ENCODE measurements at places on chromosomes 11 and 22.

DNA sequence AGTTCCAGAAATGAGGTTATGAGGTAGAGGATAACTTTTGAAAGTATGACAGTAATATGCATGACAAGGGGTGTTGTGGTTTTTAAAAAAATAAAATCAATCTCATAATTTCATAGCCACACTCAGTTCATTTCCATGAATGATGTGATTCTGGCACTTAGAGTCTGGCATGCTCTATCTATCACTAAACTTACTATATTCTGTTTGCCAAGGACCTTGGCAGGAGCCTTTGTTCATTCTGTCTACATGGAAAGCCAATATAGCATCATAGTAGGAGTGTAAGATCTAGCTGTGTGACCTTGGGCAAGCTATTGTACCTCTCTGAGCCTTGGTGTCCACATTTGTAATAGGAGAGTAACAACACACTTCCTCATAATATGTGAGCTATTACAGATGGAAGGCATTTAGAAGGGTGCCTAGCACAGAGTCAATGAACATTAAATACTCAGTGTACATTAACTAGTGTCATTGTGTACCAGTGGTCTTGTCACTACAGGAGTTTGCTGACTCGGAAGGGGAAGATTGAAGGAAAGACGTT, 507.6 kb downstream of the SOX6 start:
- no peak for DNase-seq

- no peak for DNase-seq
Observed at GRCh38 chr22:30347255-30347892, 9.3 kb downstream of the SF3A1 start.

- DNase-seq: no peak
Observed at GRCh38 chr22:21681566-21682370, 16.0 kb downstream of the PPIL2 start.

DNA sequence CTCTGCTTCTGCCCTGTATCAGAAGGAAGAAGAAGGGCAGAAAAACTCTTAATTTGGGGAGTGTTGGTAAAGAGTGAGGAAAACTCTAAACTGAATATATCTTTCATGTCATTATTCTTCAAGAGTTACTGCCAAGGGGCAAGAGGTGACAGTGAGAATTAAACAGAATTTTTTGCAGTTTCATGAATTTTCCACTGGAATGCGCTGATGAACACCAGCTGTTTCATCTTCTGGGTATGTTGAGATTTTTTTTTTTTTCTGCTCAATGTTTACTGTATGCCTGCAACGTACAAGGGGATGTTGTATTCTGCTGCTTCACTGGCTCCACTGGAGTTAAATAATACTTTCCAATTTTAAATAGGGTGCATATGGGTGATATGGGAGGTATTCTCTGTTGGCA, 117.8 kb downstream of the FAM76B start:
- no peak for DNase-seq

DNA sequence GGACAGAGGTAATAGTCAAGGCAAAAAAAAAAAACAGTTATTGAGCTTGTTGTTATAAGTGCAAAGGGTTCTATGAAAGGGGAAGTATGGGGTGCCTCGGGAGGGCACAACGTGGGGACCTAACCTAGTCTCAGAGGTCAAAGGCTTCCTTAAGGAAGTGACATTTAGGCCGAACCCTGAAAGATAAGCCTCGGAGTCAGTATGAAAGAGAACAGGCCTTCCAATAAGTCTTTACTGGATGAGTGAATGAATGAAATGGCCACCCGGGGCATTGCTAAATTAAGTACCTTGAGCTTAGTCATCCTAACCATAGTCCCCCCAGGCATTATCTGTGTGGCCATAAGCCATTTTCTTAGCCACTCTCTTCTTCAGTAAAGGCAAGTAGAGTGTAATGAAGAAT, 19.7 kb downstream of the FLI1 start:
- DNase-seq: no peak

GRCh38 chr11:5367448-5368074, 16.1 kb upstream of the OR51M1 start:
- no peak for DNase-seq

- DNase-seq: peak; percentile 91
Observed at GRCh38 chr11:35968386-35969088, 24.7 kb downstream of the LDLRAD3 start.

DNA sequence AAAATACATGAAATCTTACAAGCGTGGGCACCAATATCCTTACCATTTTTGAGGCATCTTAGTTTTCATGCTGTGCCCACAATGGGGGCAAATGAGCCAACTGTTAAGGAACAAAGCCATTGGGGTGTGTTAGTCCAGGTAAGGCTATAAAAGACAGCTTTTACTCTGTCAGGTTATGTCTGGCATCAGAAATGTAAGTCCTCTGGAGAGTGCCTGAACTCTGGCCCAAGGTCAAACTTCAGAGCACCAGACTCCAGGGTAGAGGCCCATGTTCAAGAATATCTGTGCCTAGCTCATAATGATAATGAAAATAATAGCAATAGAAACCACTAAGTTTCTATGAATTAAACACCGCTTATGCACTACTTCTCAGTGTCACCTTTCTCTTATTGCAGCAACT, 105.5 kb downstream of the CSNK2A3 start:
- no peak for DNase-seq

GRCh38 chr11:119942583-119943297, 195.2 kb downstream of the TRIM29 start:
- DNase-seq: no peak

DNA sequence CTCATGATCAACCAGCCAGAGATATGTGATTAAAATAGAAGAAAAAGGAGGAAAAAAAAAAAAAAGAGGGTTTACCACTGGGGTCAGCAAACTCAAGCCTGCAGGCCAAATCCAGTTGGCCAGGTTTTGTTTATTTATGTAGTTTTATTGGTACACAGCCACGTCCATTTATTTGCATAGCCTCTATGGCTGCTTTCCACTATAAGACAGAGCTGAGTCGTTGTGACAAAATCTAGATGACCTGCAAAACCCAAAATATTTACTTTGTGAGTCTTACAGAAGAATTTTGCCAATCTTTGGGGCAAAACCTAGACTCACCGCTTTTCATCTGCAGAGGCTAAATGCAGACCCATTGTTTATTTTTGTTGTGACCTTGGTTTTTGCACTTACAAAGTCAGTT, 87.1 kb downstream of the TENM4 start:
- DNase-seq: no peak

- DNase-seq: peak; percentile 97
Observed at GRCh38 chr11:73982990-73983740, 522 bp upstream of the UCP2 start.

- DNase-seq: no peak
Observed at GRCh38 chr11:63556404-63557013, 6.7 kb downstream of the PLAAT2 start.

GRCh38 chr22:30324014-30324730, 2.6 kb downstream of the TBC1D10A start:
- DNase-seq: no peak

DNA sequence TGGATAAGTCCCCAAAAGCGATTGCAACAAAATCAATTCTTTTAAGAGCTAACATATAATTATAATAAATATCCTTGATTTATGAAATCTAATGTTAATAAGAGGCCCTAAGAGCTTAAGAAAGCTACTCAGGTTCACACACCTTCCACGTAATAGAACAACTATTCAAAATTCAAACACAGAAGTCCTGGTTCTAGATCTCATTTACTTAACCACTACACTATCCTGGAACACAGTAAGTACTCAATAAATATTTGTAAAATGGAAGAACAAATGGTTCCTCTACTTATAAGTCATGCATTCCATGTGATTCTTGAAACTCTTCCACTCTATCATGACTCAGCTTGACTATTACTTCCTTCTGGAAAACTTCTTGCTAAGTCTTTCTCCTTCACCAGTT, 268.2 kb downstream of the FAM181B start:
- DNase-seq: no peak

DNA sequence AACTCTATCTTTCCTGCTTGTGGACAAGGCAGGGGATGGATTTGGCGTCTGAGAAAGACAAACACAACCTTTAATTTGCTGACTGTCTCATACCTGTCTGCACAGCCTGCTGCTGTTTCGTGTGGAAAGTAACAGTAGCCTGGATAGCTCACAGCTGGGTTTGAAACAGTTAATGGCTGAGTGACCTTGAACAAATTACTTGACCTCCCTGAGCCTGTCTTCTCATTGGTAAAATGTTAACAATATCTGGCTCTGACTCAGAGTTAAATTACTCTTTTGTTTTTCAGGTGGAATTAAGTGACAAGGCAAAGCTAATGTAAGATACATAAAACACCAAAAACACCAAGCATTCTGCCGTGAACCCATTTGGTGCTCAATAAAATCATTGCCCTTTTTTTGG, 41.1 kb upstream of the ADA2 start:
- DNase-seq: no peak

- peak; percentile 21 for DNase-seq
Observed at GRCh38 chr11:72758690-72759389, 6.6 kb upstream of the ARAP1 start.

GRCh38 chr11:11583801-11584529, 37.8 kb downstream of the GALNT18 start:
- no peak for DNase-seq

DNA sequence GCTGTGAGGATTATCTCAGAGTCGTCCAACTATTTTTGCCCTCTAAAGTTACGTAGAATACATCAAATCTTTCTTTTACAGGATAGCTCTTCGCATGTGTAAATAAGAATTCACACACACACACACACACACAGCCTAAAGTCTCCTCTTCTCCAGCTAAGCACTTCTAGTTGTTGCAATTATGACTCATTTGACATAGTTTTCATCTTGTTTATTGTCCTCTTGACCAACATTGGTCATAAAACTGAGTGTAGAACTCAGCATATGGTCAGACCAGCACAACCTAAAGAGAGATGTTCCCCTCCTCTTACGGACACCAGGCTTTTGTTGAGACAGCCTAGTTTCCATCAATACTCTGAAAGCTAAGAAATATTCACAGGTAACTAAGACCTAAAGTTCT, 234.2 kb downstream of the BLID start:
- no peak for DNase-seq

GRCh38 chr22:44621401-44622146, 80.4 kb upstream of the PRR5 start:
- DNase-seq: no peak

DNA sequence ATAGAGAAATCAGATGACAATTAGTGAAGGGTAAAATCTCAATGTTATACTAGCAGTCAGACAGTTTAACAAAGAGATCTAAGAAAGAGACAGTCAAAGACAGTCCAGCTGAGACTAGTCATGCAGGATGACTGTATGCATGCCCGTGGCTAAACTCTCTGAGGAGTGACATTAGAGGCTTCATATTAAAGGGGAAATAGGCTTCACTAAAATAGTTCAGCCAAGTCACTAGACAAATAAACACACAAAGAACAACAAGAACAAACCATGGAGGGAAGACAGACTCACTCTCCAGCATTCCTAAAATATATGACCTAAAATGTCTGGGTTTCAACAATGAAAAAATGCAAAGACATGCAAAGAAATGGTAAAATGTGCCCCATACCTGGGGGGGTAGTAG, 18.6 kb upstream of the APLNR start:
- DNase-seq: no peak

GRCh38 chr22:43481568-43482317, 69.9 kb downstream of the MPPED1 start:
- peak; percentile 21 for DNase-seq

DNA sequence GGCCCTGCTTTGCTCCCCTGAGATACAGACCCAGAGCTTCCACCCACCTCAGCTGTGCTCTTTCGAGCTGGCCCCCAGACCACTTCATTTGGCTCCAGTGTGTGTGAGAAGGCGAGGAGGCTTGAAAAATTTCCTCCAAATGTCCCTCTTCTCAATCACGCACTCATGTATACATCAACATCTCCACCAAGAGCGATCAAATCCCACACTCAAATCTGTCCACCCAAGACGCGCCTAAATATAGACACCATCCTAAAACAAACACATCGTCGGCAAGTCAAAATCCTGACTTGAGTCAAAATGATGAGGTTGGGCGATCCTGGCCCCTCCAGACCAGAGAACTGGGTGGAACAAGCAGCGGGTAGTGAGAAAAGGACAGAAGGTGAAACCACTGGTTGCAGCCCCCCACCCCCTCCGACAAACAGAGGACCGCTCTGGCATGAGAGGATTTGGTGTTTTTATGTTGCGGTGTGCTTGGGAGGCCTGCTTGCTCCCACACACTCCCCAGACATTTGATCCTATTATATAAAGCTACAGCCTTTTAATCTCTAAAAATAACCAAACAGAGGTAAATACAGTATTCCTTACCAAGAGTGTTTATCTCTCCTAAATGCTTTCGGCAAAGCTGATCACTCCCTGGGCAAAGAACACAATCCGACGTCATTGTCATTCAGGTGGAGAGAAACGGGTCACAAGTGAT, 10.2 kb downstream of the MN1 start:
- peak; percentile 67 for DNase-seq

- DNase-seq: no peak
Observed at GRCh38 chr11:27938011-27938410, 169.9 kb downstream of the KIF18A start.

DNA sequence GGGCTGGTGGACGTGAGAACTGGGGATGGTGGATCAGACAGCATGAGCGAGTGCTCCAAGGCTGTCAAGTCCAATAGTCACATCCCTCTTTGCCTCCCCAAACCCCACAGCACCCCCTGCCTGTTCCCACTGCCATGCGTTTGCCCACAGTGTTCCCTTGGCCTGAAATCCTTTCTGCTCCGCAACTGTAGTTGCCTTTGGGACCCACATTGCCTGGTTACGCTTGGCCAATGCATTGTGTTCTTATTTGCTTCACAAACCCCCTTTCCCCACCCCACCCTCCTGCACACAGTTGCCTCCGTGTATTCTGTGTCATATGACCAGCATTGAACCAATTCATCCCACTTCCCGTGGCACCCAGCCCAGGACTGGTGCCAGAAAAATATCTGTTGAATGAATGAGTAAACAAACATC, 2.1 kb upstream of the KIAA0930 start:
- no peak for DNase-seq

- DNase-seq: no peak
Observed at GRCh38 chr11:59415111-59415510, 11.1 kb downstream of the OR5A2 start.

GRCh38 chr11:101867951-101868350, 46.9 kb upstream of the CEP126 start:
- DNase-seq: no peak

GRCh38 chr22:19793661-19794310, 33.2 kb downstream of the TBX1 start:
- no peak for DNase-seq
